Fibroblast of skin of scalp (primary cell): ENCODE measurements at places on chromosomes 7 and 10.

DNA sequence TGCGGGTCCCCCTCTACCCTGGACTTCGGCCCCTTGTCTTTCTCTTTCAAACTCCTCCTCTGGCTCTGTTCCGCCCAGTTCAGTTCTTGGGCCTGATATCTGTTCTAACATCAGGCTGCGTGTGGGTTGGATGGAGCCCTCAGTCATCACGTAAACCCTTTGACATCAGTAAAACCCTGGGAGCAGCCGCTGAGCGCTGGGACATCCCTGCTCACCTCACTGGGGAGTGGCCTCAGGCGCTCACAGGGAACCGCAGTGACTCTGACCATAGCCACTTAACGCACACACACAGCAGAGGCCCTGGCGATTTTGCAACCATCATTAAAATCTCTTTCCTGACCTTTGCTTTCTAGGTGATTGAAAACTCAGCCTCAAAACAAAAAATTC, 113.3 kb downstream of the CYTH3 start:
- DNase-seq: no peak

GRCh38 chr10:122099562-122099961, 110.6 kb downstream of the TACC2 start:
- no peak for DNase-seq

DNA sequence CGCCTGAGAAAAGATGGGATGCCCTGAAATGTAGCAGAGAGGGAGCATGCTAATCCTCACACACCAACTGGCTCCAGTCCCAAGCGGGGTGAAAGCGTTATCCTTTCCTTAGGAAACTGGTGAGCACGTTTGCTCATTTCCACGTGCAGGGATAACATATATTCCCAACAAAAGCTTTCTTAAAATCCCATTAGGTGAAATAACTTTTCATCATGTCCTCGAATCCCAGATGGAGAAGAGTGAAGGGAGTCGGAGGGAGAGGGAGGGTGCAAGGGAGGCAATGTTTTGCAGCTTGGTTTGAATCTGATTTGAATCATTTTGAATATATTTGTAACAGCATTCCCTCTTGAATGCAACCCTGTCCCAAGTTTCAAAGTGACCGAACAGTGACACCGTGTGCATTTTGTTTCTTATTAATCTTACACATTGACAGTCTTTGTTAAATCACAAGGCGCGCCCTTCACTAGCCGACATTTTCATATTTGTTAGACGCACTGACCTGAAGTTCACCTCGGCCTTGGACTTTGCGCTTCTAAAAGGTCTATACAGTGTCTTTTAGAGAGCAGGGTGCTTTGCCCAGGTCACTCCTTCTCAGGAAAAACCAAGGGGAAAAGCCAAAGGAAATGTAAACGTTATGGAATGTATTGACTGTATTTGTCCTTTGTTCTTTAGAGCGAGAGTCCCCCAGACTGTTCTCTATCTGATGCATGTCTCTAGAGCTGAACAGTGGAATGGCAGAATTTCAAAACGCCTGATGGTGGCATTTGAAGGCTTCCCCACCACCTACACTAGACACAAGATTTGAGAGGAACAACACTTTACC, 3.1 kb upstream of the HOXA4 start:
- no peak for DNase-seq

DNA sequence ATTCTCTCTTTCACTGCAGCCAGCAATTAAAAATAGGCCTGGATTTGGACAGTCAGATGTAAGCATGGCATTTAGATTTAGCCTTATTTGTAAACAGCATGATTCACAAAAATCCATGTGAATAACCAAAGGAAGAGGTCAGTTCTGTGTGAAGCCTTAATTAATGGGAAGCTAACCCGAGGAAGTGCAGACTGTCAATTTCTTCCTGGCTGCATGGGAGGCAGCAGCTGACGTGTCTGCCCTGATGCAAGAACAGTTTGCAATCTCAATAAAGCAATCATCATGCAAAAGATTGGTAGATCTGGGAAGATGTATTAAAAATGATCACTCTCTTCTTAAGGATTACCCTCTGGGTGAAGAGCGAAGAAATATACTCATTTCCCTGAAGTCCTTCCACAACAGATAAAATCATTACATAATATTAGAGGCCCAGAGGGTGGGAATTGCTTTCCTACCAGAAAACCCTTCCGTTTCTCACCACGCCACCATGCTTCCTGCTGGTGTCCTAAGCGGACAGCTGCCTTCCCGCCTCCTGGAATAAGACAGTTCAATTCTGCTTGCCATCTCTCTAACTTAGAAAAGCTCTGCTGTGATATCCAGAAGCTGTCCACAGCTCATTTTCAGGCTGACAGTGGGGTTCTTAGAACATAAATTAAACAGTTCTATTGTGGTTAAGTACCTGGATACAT, 526.7 kb upstream of the NRP1 start:
- DNase-seq: no peak

DNA sequence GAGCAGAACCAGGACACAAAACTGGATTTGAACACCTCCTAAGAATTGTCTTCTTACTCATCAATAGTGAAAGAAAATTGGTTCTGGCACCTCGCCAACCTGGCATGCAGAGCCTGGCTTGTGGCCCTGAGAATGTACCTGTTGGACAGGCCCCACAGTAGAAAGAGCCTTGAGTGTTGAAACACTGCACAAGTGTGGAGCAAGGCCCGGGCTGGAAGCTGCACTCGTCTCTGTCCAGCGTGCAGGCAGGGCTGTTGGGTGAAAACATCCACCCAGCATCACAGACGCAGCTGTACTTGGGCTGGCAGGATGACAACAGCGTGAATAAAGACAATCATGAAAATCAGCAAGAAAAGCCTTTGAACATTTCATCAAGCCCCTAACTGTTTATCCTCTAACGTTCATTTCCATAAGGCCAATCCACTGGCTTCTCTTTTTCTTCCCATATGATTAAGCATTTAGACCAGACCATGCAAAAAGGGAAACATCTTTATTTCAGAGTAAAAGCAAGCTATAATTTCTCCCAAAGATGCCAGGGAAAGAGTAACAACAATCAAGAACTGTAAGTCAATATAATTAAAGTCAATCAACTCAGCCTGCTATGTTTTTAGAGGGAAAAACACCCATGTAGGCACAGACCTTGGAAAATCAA, 15.6 kb downstream of the CUBN start:
- peak; percentile 55 for DNase-seq

GRCh38 chr10:33477291-33478088, 143.0 kb upstream of the NRP1 start:
- no peak for DNase-seq

GRCh38 chr10:60828489-60828852, 50.2 kb downstream of the CDK1 start:
- DNase-seq: peak; percentile 31

DNA sequence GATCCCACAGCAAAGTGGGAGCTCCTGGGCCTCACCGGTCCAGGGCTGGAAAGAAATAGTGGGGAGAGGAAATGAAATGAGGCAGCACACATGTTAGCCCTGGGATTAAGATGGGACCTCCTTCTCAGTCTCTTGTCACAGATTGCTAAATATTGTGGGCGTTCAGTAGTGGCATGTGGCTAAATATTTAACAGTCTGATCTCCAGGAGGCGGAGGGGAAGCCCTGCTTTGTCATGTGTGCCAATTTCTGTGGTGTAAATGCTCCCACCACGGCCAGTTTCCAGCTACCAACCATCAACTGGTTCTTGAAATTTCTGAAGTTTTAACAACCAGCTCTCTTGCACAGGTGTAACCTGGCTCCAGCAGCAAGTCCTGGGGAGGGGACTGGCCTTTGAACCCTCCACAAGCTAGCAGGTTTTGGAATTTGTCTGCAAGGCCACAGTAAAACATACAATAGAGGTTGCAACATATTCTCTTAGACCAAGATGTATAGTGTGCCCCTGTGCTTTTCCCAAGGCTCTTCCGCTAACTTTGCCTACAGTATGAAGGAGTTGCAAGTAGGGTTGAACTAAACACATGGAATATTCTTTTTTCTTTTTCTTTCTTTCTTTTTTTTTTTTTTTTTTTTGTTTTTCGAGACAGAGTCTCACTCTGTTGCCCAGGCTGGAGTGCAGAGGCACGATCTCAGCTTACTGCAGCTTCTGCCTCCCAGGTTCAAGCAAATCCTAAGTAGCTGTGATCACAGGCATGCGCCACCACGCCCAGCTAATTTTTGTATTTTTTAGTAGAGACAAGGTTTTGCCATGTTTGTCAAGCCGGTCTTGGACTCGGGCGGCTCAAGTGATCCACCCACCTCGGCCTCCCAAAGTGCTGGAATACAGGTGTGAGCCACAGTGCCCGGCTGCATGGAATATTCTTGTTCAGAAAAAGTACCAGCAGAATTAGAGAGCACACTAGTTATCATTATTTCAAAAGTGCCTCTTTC, 103.1 kb upstream of the PCBD1 start:
- DNase-seq: no peak

DNA sequence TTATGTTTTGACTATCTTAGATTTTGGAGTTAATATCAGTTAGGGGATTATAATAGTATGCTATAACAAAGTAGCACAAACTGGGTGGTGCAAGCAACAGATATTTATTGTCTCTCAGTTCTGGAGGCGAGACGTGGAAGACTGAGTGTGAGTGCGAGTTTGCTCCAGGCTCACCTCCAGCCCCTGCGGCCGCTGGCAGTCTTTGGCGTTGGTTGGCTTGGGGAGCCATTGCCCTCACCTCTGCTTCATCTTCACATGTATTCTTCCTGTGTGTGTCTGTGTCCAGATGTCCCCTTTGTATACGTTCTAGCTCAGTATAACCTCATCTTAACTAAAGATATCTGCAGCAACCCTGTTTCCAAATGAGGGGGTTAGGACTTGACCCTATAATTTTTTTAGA, 343.9 kb upstream of the COBL start:
- DNase-seq: no peak

GRCh38 chr10:110620398-110620719, 23.8 kb upstream of the RBM20 start:
- no peak for DNase-seq

GRCh38 chr7:133051066-133051465, 30.8 kb downstream of the CHCHD3 start:
- DNase-seq: peak; percentile 11
